Esophagus squamous epithelium (tissue), 5 donors: ENCODE measurements at places on chromosomes 11 and 22. TPM values are rescaled to one million over a fixed set of nuclear protein-coding genes. Genes with fewer than 3 reads are reported as not detected.

Gene CARD16
- 10.5 TPM for total RNA-seq

DNA sequence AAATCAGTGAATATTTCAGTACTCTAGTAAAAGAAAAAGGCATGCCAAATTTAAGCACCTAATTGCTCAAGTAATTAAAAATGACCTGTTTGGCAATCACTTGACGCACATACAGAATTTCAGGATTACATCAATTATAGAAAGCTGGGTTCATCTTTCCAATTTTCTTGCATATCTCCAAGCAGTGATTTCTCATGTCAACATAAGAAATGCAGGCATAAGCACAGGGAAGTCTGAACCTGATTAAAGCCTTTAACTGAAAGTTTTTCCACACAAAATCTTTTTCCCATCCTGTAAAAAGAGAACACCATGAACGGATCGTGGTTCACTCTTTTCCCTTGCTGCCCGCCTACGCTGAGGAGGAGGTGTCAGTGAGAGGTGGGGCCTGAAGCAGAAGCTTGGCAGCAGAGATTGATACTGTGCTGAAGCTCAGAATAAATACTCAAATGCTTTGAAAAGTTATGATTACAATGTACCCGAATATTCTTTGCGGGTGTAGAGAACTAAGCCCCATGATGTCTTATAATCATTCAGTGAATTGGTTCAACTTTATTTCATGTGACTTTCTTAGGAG lies 704.1 kb upstream of the CCDC90B start:
- H3K36me3 ChIP-seq, result no peaks in the 10 kb centered on the region
- no peaks in the 10 kb centered on the region for H3K27me3 ChIP-seq
- DNase-seq, result no peak
- no peak overlapping the region for H3K4me3 ChIP-seq
- H3K27ac ChIP-seq, result no peak overlapping the region
- H3K4me1 ChIP-seq, result no peaks in the 10 kb centered on the region

DNA sequence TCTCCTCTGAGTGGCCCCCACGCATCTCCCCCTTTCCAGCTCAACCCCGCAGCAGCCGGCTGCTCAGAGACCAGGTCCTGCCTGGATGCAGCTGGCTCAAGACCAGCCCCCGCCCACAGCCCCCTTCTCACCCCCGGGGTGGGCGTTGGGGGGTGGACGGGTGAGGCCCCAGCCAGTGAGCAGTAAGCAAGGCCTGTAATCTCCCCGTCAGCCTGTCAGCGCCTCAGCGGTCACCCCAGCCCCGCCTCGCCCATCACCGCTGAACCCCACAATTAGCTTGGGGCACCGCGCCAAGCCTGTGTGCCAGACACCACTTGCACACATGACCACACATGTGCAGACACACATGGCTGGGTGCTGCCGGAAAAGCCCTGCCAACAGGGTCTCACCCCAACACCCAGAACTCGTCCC lies 5.9 kb downstream of the PLXNB2 start:
- H3K36me3 ChIP-seq, result no peaks in the 10 kb centered on the region
- peaks cover 100% of the 10 kb centered on the region for H3K4me1 ChIP-seq
- DNase-seq, result no peak
- peak overlapping the region; percentile 94 for H3K27ac ChIP-seq
- no peaks in the 10 kb centered on the region for H3K27me3 ChIP-seq

DNA sequence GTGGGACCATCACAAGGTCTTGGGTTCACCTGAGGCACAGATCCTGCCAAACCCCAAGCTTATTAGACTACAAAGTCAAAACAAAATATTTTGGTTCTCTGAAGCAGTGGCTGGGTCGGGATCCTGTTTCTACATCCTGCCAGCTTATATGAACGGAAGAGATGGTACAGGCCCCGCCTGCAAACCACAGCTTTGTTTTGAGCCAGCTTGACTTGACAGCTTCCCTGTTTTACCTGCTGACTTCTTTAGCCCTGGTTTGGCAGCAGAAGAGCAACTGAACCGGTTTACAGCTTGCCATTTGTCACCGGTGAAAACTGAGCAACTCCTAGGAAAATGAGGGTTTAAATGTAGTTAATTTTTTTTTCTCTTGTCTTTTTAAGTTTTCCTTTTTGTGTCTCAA lies 11.4 kb downstream of the PACS1 start:
- H3K27me3 ChIP-seq, result no peaks in the 10 kb centered on the region
- H3K36me3 ChIP-seq, result peaks cover 8% of the 10 kb centered on the region
- no peak for DNase-seq
- H3K4me3 ChIP-seq, result peak overlapping the region; percentile 48
- peak overlapping the region; percentile 86 for H3K27ac ChIP-seq

- H3K36me3 ChIP-seq, result no peaks in the 10 kb centered on the region
- H3K27ac ChIP-seq, result no peak overlapping the region
- no peaks in the 10 kb centered on the region for H3K4me1 ChIP-seq
- no peak for DNase-seq
- H3K27me3 ChIP-seq, result no peaks in the 10 kb centered on the region
Observed at GRCh38 chr22:22773979-22774604, 113.5 kb upstream of the IGLL5 start.

DNA sequence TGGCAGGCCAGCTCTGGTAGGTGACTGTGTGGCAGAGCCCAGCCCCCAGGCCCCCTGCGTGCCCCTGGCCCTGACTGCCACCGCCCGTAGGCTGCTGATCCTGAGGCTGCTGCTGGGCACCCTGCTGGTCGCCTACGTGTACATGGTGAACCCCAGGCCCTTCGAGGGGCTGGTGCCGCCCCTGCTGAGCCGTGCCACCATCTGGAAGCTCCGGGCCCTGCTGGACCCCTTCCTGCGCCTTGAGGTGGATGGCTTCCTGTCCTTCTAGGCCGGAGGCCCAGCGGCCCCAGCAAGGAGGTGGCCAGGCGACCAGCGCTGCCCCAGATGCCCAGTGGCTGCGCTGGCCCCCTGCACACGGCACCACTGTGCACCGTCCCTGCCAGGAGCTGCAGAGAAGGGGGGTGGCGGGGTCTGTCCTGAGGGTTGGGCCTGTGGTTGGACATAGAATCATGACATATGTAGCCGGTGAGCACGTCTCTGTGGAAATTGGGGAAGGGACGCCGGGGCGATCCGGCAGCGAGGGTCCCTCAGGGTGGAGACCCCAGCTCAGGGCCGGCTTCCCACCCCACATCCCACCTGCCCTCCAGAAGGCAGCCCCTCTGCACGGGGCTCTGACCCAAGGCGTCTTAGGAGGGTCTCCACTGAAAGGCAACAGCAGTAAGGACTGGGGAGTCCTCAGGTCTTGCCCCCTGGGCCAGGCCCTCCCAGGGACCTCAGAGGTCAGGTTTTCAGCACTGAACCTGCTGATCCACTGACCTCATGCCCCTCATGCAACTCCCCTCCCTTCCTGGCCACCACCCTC lies 185.4 kb downstream of the IGLL1 start:
- no peaks in the 10 kb centered on the region for H3K36me3 ChIP-seq
- H3K27ac ChIP-seq, result no peak overlapping the region
- DNase-seq, result no peak
- no peaks in the 10 kb centered on the region for H3K27me3 ChIP-seq

Gene ACTN3
- not detected for total RNA-seq

- no peak for DNase-seq
- H3K36me3 ChIP-seq, result no peaks in the 10 kb centered on the region
- no peak overlapping the region for H3K4me3 ChIP-seq
- no peak overlapping the region for H3K27ac ChIP-seq
Observed at GRCh38 chr11:134527382-134528243, 115.6 kb upstream of the B3GAT1 start.

DNA sequence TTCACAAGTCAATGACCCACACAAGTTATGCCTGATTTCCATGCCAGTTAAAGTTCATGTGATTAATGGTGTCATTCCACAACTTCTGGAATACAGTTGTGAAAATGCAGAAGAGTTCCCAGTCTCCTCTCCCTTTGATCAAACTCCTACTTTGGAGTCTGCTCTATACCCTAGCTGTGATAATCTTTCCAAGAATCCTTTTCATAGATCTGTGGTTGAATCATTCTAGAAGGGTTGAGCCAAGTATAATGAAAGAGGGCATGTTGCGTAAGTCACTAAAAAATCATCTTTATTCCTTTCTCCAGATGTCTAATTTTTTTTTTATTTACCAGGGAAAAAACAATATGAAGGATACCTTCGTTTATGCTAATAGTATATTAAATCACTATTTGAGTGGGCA lies 89.7 kb upstream of the CARD18 start:
- H3K27me3 ChIP-seq, result no peaks in the 10 kb centered on the region
- H3K4me3 ChIP-seq, result no peak overlapping the region
- no peak for DNase-seq
- no peaks in the 10 kb centered on the region for H3K36me3 ChIP-seq
- no peaks in the 10 kb centered on the region for H3K4me1 ChIP-seq
- no peak overlapping the region for H3K27ac ChIP-seq

DNA sequence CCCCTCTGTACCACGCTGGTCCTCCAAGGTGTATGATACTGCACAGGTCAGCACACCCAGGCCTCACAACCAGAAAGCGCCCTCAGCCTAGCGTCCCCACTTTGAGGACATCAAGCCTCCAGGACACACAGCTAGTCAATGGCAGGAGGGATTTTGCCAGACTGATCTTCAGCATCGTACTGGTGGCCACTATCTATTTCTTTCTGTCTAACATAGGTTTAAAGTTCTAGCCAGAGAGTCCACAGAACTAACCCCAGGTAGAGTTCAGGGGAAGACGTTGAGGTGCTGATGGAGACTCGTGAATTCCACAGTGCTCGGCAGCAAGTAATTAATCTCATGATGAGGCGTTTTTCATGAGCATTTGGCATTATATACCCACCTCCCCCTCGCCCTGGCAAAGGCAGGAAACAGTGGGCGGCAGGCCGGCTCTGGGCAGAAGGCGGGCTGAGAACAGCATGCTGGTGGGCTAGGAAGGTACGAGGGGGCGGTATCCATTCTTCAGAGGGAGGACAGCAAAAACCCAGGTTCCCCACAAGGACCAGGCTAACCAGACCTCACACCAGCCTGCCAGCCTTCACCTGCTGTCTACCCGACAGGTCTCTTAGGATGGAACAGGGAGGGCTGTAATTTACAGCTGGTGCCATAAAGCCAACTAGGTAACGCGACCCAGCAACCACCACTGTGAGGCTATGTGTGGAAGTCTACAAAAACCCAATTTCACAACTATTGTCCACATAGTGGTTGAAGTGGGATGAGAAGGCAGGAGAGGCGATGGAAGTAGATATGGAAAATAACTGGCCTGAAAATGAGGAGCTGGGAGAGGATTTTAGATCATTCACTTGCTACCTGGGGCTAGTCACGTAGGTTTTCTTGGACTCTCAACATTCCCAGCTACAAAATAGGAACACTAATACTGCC lies 18.5 kb downstream of the MYH9 start:
- H3K4me3 ChIP-seq, result peak overlapping the region; percentile 4
- DNase-seq, result no peak
- H3K4me1 ChIP-seq, result peaks cover 93% of the 10 kb centered on the region

GRCh38 chr22:42335839-42336378 lies 65.5 kb upstream of the TCF20 start:
- no peaks in the 10 kb centered on the region for H3K4me1 ChIP-seq
- no peaks in the 10 kb centered on the region for H3K27me3 ChIP-seq
- no peak overlapping the region for H3K27ac ChIP-seq
- H3K36me3 ChIP-seq, result no peaks in the 10 kb centered on the region

DNA sequence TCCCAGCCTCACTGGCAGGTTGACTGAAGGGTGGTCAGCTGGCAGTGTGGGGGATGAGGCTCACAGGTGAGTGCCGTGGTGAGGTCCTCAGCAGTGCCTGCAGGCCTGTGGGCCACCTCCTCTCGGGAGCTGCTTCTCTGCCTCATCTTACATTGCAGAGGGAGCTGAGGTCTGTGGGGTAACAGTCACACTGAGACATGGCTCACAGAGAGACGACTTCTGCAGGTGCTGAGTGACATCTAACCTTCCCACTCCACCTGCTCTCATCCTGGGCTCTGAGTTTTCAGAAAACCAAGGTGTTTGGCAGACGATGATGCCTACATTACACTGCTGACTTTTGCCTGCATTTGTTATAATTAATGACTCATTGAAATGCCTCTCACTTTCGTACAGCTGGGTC lies 8.8 kb upstream of the SLC5A1 start:
- H3K27ac ChIP-seq, result no peak overlapping the region
- H3K4me3 ChIP-seq, result no peak overlapping the region
- no peaks in the 10 kb centered on the region for H3K27me3 ChIP-seq
- DNase-seq, result no peak
- H3K36me3 ChIP-seq, result no peaks in the 10 kb centered on the region

DNA sequence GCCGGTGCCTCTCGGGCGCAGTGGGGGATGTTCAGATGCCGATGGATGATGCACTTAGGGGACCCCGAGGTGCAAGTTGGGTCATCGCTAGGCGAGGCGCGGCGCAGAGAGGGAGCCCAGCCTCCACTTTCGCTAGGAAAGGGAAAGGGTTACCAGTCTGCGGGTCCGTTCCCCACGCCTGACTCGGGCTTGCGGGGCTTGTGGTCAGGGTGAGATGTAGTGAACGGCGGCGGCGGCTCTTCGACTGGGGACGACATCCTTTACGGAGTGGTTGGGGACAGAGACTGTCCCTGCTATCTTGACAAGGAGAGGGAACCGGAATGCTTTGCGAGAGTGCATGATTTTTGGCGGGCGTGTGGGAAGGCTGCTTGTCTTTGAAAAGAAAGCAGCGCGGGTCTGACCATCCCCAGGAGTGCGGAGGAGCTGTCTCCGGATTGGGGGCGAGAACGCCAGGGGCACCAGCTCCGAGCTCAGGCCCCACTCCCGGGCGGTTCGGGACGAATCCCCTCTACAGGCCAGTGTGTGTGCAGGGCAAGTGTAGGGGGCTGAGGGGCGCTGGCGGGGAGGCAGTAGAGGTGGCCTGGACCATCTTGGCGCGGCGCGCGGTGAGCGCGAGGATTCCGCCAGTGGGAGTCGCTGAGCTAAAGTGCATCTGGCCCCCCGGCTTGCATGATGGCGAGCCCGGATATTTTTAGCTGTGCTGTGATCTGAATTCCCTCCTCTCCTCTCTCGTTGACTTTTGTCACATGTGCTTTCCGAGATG lies 1.1 kb downstream of the FAT3 start:
- H3K4me3 ChIP-seq, result peak overlapping the region; percentile 45
- no peak for DNase-seq
- H3K27ac ChIP-seq, result no peak overlapping the region

Gene GAL3ST1
- total RNA-seq, result 1.1 TPM

Gene SMARCB1
- total RNA-seq, result 61.0 TPM

DNA sequence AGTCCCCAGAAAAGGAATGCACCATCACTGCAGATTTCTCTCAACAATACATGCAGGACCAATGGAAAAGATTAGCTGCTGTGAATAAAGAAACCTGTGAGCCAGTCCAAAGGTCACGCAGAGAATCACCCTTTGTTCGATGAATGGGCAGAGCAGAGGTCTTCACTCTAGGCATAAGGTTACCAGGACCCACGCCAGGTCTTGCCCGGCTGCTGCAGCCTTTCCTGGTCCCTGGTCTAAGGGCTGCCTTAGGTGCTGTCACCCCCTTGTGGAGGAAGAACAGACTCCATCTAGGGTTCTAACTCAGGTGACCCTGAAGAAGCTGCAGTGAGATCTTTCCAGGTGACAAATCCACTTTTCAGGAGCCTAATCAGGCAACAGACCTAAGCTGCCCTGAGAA lies 29.0 kb upstream of the NAP1L4 start:
- peaks cover 34% of the 10 kb centered on the region for H3K36me3 ChIP-seq
- H3K4me1 ChIP-seq, result peaks cover 25% of the 10 kb centered on the region
- no peaks in the 10 kb centered on the region for H3K27me3 ChIP-seq
